ENCODE measurements at places on chromosomes 16 and 17.

DNA sequence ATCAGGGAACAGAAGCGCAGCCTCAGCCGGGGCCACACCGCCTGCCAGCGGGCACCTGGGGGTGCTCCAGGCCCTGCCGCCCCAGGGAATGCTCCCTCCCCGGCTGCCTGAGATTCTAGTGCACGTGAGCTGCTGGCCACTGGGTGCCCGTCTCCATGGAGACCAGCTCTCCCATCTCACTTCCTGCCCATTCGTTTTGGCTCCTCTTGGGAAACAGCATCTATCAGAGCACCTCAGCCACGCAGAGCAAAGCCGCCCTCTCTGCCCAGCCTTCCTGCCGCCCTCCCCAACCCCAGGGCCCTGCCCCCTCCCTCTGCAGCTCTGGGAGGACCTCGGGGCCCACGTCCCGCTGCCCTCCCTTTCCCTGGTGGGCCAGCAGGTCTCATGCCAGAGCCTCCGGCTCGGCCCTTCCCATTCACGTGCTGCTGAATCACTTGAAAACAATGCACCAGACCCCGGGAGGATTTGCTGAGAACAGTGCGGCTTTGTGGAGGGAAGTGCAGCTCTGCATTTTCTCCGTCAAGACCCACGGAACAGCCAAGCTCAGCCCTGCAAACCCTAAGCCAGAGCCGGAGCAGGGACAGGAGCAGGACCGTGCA, 19.4 kb downstream of the CEP295NL start:
- DNase-seq = no peak

GRCh38 chr17:55897301-55897700, 146.4 kb downstream of the PCTP start:
- no peak for DNase-seq

DNA sequence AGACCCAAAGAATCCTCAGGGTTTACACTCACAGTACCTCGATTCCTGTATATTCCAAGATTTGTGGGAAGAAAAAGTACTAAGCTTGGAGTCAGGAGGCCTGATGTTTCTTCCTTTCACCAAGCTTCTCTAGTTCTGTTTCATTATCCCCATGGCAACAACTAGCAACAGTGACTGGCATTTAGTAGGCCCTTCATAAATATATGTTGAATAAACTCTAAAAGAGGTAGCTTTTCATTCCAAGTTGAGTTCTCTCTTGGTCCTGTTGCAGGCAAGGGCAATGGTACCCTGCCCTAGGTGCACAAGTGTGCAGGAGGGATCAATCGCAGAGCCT, 527 bp upstream of the UBE2Z start:
- DNase-seq = no peak

- DNase-seq = no peak
Measured at GRCh38 chr17:13160296-13160695, 142.5 kb upstream of the ELAC2 start.

GRCh38 chr16:81201267-81201666, 37.2 kb upstream of the BCO1 start:
- no peak for DNase-seq

- DNase-seq = no peak
Measured at GRCh38 chr16:79278506-79278905, 322.0 kb downstream of the MAF start.

GRCh38 chr17:29180034-29180787, at the start of gene MYO18A:
TSS of gene MYO18A (minus strand) at chr17:29180398. CDS start at chr17:29166940, 13,458 bp downstream.
- DNase-seq = peak; percentile 42

GRCh38 chr17:27109346-27109745, 184.6 kb upstream of the WSB1 start:
- DNase-seq = no peak

DNA sequence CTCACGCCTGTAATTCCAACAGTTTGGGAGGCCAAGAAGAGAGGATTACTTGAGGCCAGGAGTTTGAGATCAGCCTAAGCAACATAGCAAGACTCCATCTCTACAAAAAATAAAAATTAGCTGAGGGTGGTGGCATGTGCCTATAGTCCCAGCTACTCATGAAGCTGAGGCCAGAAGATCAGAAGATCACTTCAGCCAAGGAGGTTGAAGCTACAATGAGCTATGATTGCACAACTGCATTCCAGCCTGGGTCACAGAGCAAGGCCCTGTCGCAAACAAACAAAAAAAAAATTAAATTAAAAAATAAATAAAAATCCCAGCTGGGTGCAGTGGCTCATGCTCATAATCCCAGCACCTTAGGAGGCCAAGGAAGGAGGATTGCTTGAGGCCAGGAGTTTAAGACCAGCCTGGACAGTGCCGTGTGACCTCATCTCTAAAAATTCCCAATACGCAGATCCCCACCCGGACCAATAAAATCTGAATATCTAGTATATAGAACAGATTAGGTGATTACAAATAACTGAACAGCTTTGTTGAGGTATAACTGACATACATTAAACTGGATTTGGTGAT, 18.2 kb upstream of the ATF7IP2 start:
- DNase-seq = no peak

DNA sequence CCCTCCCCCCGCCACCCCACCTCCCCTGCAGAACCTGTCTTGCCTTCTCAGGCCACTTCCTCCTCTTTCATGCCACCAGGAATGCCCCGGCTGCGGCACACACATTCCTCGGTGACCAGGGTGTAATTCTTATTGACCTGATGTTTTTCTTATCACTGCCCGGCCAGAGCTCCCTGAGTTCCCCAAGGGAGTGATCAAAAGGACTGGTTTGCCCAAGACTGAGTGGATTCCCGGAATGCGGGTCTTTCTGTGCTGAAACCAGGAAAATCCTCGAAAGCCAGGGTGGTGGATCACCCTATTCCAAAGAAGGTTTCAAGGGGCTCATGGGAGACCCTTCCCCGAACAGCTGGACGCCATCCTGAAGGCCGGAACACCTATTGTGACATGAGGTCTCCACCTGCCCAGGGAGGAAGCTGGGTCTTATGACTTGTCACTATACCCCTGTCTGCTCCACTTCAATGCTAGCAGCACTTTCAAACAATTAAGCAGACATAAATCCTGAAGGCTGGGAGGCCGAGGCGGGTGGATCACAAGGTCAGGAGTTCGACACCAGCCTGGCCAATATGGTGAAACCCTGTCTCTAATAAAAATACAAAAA, 53.0 kb upstream of the RPL38 start:
- DNase-seq = no peak

DNA sequence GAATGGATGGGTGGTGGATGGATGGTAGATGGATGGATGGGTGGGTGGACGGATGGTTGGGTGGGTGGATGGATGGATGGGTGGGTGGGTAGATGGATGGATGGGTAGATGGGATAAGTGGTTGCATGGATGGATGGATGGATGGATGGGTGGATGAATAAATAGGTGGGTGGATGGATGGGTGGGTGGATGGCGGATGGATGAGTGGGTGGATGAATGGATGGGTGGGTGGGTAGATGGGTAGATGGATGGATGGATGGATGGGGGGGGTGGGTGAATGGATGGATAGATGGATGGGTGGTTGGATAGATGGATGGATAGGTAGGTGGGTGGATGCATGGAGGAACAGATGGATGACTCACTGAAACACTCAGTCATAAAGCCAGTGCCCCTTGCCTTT, 51.0 kb upstream of the FASN start:
- no peak for DNase-seq

DNA sequence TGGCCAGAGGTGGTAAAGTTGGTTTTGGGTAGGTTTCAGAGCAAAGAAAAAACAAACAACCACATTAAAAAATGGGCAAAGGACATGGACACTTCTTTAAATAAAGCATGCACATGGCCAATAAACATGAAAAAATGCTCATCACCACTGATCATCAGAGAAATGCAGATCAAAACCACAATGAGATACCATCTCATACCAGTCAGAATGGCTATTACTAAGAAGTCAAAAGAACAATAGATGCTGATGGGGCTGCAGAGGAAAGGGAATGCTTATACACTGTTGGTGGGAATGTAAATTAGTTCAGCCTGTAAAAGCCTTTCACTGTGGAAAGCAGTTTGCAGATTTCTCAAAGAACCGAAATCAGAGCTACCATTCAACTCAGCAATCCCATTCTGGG, 598.4 kb upstream of the SOX9 start:
- no peak for DNase-seq

- no peak for DNase-seq
Measured at GRCh38 chr16:73076324-73076810, 28.4 kb upstream of the ZFHX3 start.

GRCh38 chr17:45846646-45847045, 2.0 kb downstream of the SPPL2C start:
- DNase-seq = no peak

GRCh38 chr17:47232465-47232864, 21.2 kb upstream of the ITGB3 start:
- DNase-seq = no peak

- DNase-seq = no peak
Measured at GRCh38 chr16:69371564-69371963, 14.2 kb downstream of the TERF2 start.

GRCh38 chr17:3256575-3256974, 41.6 kb downstream of the OR3A1 start:
- no peak for DNase-seq

- no peak for DNase-seq
Measured at GRCh38 chr17:37417852-37418251, 11.2 kb downstream of the TADA2A start.

- DNase-seq = no peak
Measured at GRCh38 chr17:63841350-63842172, 924 bp downstream of the SMARCD2 start.

DNA sequence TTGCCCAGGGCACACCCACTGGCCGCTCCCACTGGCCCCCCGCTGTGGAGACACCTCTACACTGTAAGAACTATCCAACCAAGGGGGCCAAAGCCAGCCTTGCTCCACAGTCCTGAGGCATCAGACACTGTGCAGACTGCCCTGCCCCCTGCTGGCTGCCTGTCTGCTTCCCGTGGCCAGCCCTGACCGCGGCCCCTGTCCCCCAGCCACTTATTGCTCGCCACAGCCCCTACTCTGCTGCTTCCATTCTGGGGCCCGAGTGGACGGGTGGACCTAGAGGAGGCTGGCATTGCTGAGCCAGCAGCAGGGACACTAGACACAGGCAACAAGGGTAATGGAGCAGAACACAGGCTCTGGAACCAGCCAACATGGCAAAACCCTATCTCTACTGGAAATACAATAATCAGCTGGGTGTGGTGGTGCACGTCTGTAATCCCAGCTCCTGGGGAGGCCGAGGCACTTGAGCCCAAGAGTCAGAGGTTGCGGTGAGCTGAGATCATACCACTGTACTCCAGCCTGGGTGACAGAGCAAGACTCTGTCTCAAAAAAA, 19.7 kb upstream of the LRRC37A3 start:
- no peak for DNase-seq

- no peak for DNase-seq
Measured at GRCh38 chr17:38658741-38659345, 15.9 kb downstream of the EPOP start.

DNA sequence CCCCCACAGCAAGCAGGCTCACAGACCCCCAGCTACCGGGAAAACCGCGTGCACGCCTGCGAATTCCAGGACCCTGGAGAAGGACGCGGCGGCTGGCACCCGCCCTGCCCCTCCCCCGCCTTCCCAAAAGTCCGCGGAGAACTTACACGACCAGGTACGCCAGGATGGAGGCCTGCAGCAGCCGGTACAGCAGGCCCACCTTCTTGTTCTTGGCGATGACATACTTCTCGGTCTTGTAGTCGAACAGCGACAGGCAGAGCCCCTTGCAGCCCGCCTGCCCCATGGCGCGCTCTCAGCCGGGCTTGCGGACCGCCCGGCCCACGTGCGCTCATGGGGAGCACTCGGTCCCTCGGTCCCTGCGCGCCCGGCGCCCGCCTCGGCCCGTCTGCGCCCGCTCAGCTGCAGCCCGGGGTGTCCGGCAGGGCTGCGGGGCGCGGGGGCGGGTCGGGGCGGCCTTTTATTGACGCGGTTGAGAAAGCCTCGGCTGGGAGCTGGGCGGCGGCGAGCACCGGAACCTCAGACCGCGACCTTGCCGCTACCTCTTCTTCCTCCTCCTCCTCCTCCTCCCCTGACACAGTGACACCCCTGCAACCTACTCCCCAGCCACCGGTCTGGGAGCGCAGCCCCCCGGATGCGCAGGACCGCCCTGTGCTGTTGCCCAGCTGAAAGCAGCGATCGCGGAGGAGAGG, at the start of gene P2RX5:
Gene P2RX5, minus strand, starts transcription at position 433 of the 689 bp plus-strand sequence. Its CDS starts 150 bp downstream, at position 283.
- no peak for DNase-seq

- no peak for DNase-seq
Measured at GRCh38 chr17:3546521-3546920, 11.1 kb downstream of the TRPV3 start.

DNA sequence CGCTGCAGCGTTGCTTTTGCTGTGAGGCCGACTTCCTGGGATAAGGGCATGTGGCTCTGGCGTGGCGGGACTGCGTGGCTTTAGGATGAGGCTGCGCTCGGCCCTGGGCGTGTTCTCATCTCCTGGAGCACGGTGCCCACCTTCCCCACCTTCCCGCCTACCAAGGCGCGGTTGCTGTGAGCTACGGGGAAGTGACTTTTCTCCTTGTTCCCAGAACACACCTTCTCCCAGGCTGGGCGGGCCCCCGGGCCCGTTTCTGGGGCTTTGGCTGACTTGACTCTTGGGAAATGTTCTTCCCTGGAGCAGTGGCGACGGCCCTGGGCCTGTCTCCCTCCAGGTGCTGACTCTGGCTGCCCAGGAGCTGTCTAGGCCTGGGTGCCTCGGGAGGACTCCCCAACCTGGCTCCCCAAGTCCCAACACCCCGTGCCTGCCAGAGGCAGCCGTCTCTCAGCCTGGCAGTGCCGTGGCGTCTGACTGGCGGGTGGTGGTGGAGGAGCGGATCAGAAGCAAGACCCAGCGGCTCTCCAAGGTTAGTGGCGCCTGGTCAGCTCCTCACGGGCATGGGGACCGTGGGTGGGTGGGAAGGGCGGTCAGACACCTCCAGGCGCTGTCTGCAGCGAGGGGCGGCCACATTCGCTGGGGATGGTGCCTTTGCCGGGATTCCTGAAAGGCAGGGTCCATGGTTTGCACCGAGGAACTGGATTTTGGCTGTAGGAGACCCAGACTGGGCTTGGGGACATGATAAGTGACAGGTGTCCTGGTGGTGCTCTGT, 12.1 kb downstream of the TELO2 start:
- no peak for DNase-seq

GRCh38 chr16:90046971-90047713, 27.9 kb upstream of the DBNDD1 start:
- DNase-seq = no peak

- no peak for DNase-seq
Measured at GRCh38 chr17:56424543-56425044, 168.9 kb upstream of the NOG start.

- no peak for DNase-seq
Measured at GRCh38 chr16:706189-707061, 824 bp upstream of the FBXL16 start.

- DNase-seq = no peak
Measured at GRCh38 chr16:22327446-22327775, 30.2 kb downstream of the POLR3E start.

DNA sequence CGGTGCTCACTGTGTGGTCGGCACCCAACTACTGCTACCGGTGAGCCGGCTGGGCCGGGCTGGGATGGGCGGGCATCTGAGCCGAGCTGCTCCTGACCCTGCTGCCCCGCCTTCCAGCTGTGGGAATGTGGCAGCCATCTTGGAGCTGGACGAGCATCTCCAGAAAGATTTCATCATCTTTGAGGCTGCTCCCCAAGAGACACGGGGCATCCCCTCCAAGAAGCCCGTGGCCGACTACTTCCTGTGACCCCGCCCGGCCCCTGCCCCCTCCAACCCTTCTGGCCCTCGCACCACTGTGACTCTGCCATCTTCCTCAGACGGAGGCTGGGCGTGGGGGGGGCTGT, 6.9 kb downstream of the TBX6 start:
- no peak for DNase-seq
